Calu3 (cell line): ENCODE measurements at places on chromosomes 1 and 21. TPM values are rescaled to one million over a fixed set of nuclear protein-coding genes. Genes with fewer than 3 reads are reported as not detected.

GRCh38 chr1:206608108-206608698 is 4.1 kb downstream of the EIF2D start:
- peak; percentile 77 for DNase-seq

GRCh38 chr21:33162436-33162951 is 67.2 kb upstream of the IFNAR2 start:
- no peak for DNase-seq

LAMC2 gene
- total RNA-seq, result 498 and 642 TPM in 2 replicates

LRRC39 gene
- total RNA-seq, result 0.42 and 0.88 TPM in 2 replicates

GRCh38 chr1:39652105-39652504 is 12.7 kb upstream of the HEYL start:
- no peak for DNase-seq

WNT9A gene
- total RNA-seq, result 0.24 and 0.37 TPM in 2 replicates

DNA sequence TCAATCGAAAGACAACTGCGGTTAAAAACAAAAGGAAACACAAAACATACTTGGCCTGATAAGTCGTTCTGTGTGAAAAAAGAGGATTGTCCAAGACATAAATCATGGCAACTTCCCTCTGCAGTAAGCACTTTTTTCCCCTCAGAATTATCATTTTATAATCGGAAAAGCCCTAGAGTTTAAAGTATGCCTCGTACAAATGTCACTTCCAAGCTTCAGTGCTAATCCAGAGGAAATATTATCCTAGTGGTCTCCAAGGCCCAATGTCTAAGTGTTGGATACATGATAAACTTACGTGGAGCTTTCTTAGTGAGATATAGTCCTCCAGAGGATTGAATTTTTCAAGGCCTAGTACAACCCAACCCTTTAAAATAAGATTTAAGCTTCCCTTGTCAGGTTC is 11.2 kb upstream of the NTMT2 start:
- no peak for DNase-seq

DNA sequence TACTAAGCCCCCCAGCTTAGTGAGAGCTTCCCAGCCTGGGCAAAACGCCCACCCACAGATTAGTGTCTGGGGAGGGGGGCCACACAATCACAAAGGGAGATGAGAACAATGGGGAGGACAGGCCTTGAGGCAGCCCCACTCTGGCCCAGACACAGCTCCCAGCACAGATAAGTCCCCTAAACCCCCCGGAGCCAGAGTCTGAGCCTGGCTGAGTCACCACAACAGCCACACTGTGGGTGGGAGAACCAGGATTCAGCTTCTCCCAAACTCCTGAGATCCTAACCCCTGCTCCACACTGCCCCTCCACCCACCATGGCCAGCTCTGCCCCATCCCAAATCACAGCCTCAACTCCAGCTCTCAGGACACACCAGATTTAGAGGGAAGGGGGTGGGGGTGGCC is 4.2 kb downstream of the NECTIN4 start:
- no peak for DNase-seq

GRCh38 chr21:25324666-25325065 is 282.6 kb downstream of the MRPL39 start:
- DNase-seq, result no peak

- DNase-seq, result no peak
Measured at GRCh38 chr1:157110003-157110402, 10.4 kb upstream of the ETV3L start.

C1orf21 gene
- 16.9 and 20.6 TPM in 2 replicates for total RNA-seq

BARHL2 gene
- total RNA-seq, result not detected in 2 replicates

- peak; percentile 32 for DNase-seq
Measured at GRCh38 chr1:17561561-17561985, 22.1 kb downstream of the ARHGEF10L start.

KRTAP10-4 gene
- not detected in 2 replicates for total RNA-seq

GOLT1A gene
- 3.5 and 5.6 TPM in 2 replicates for total RNA-seq

SOAT1 gene
- total RNA-seq, result 134 and 190 TPM in 2 replicates

- no peak for DNase-seq
Measured at GRCh38 chr1:205118752-205119151, 3.0 kb downstream of the RBBP5 start.

DNA sequence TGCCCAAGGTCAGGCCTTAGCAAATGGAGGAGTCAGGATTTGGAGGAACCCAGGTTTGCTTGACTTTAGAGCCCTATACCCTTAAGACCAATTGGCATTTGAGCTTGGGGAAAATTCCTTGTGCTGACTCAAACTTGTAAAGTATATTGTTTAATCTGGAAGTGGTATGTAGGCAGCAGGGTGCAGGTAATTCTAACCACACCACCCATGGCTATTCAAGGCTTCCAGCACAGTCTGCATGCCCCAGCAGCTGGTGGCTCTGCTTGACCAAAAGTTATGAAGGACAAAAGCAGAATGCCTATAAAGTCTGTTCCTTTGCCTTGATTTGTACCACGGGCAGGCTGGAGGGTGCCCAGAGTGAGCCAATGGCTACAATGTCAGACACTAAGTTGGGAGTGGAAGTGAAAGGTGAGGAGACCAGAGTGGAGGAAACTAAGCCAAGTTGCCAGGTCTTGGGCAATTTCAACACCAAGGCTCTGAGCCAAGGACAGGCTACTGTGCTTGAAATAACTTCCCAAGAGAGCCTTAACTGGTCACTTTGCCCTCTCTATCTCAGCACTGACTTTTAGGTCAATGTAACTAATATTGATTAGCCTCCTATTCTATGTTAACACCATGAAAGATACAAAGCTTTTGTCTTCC is 4.7 kb upstream of the G0S2 start:
- DNase-seq, result no peak

- peak; percentile 94 for DNase-seq
Measured at GRCh38 chr1:36150296-36151133, 1.2 kb upstream of the TRAPPC3 start.

DNA sequence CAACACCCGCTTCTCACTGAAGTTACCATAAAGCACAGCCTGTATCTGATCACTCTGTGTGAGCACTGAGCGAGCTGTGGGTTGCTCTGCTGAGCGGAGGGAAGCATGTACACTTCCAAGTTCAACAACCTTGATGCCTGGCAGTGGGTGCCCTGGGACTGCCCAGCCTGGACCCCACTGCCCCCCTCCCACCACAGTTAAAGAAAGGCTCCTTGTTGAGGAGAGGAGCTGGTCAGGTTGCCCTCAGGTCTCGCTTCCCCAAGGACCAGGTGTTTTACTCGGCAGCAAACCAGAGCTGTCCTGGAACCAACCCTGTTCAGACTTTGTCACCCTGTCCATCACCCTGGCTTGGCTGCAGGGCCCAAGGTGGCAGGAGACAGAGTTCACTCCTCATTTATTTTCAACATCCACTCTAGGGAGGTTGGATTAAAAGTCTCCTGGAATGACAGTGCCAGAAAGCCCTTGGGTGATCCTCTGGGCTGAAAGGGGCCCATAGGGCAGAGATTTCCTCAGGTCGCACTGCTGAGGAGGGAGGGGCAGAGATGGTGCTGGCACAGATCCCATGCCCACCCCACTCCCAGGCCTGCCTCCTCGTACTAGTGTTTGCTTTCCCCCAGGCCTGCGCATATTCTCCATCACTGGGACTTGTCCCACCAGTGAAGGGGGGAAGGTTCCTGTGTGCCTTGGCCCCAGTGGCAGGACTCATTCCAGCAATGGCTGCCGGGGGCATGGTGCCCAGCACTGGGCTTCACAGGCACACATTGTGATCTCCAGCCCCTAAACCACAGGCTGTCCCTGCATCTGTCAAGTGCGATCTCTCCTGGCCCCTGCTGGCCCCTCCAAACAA is 101.7 kb downstream of the TRABD2B start:
- no peak for DNase-seq

RPL5 gene
- total RNA-seq, result 672 and 835 TPM in 2 replicates

DNA sequence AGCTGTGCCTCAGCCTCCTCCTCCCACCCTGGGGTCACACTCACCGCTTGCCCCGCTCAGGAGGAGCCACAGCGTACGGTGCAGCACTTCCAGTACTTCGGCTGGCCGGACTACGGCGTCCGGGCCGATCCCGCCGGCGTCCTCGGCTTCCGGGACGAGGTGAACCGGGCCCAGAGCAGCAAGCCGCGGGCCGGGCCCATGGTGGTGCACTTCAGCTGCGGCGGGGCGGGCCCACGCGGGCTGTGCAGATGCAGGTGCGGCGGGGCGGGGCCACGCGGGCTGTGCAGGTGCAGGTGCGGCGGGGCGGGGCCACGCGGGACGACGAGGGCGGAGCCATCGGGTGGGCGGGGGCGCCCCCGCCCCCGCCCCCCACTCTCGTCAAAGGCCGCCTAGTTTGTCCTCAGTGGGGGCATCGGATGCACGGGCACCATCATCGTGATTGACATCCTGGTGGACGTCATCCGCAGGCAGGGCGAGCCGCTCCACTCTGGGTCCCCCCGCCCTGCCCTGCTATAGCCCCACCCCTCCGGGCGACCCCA is 5.5 kb downstream of the RNF223 start:
- DNase-seq, result peak; percentile 80

DNA sequence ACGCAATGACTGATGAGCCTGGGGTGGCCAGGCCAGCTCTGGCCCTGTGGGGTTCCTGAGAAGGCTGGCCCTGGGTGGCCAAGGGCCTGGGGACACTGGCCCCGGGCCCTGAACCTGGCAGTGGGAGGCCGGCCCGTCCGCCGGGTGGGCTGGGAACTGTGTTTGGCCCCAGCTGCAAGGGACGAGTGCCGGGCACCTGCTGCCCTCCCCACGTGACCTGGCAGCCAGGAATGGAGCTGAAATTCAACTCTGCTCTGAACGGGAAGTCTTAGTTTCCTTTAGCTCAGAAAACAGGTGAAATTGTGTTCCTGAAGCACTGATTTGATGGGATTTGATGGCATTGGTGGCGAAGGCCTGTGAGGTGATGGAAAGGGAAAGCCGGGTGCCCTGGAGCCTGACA is 8.2 kb upstream of the TTLL10 start:
- DNase-seq, result no peak

TYW3 gene
- 29.1 and 31.3 TPM in 2 replicates for total RNA-seq

DNA sequence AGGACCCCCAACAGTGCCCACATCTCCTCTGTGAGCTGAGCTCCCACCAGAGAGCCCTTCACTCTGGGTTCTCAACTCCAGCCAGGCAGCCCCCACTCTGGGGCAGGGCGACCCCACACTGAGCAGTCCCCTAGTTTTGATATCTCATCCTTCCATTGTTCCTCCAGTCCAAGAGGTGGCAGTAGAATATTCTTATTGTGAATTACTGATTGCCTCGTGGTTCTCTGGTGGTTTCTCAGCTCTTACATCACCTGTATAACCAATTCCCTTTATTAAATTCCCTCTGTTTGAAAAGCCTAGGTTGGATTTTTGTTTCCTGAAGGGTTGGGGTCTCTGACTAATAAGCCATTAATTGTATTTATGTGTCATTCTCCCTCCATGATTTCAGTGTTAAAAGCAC is 407.5 kb downstream of the SETD4 start:
- no peak for DNase-seq

CR2 gene
- total RNA-seq, result 0.83 and 2.6 TPM in 2 replicates

PSMA5 gene
- total RNA-seq, result 108 and 121 TPM in 2 replicates

DNA sequence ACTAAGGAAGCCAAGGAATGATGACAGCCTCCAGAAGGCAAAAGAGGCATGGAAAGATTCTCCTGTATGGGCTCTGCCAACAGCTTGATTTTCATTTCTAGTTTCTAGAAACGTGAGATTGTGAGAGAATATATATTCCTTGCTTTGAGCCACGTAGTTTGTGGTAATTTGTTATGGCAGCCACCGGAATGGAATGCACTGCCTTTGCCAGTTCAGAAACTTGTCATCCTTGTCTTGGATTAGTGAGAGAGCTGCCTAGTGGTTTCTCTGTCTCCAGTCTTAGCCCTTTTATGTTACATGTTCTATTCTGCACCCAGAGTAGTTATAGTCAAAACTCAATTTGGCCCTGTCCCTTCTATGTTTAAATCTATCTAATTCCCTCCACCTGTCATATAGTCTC is 216.0 kb upstream of the PTGFR start:
- no peak for DNase-seq

DNA sequence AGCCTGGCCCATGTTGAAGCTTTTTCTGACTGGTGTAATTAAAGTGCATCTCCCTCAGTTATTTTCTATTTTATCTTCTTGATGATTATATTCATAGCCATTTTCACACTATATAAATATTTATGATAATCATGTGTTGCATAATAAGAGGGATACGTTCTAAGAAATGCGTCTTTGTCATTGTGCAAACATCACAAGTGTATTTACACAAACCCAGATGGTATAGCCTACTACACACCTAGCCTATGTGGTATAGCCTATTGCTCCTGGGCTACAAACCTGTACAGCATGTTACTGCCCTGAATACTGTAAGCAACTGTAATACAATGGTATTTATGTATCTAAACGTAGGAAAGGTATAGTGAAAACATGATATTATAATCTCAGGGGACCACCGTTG is 88.1 kb downstream of the BACH1 start:
- no peak for DNase-seq

DNA sequence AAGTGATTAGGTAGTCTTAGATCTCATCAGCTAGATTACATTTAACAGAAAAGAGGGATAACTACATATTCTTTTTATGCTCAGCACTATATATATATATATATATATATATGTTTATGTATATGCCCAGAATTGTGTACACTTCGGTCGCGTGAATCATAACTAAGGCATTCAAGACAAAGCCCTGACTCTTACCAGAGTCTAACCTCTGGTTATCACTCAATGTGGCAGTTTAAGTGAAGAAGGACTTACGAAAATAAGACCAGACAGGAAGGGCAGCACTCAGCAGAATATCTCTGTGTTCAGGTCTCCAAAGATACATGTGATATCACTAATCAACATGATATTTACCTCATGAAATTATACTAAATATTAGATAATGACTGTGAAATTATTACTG is 1326.7 kb downstream of the MRPL39 start:
- DNase-seq, result no peak

DNA sequence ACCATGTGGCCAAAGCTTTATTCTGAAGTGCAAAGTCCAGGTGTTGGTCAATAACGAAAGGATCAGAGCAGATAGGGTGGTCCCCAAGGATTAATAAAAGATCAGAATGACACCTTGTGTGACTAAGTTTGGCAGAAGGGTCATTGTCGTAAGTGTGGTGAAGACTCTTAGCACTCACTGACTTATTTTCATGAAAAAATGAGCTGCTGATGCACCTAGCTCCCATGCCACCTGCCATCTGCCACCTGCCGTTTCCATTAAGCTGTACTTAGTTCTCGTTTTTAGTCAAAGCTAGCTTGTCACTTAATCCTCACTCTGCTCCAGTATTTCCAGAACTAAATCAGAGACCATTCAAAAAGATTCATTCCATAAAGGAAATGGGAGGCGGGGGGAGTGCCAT is 112.6 kb downstream of the SEC16B start:
- no peak for DNase-seq

FBXO2 gene
- 3.3 and 4.0 TPM in 2 replicates for total RNA-seq

GRCh38 chr1:91835087-91835521 is 50.8 kb downstream of the TGFBR3 start:
- DNase-seq, result no peak
